ENCODE measurements at places on chromosomes 5 and 9.

- no peak for DNase-seq
Observed at GRCh38 chr9:112663681-112664080, 54.2 kb downstream of the INIP start.

- DNase-seq = no peak
Observed at GRCh38 chr9:19465586-19466279, 56.9 kb downstream of the ACER2 start.

- no peak for DNase-seq
Observed at GRCh38 chr9:5626727-5627634, 1.9 kb upstream of the RIC1 start.

GRCh38 chr5:145221416-145221815 lies 613.7 kb downstream of the PRELID2 start:
- no peak for DNase-seq

DNA sequence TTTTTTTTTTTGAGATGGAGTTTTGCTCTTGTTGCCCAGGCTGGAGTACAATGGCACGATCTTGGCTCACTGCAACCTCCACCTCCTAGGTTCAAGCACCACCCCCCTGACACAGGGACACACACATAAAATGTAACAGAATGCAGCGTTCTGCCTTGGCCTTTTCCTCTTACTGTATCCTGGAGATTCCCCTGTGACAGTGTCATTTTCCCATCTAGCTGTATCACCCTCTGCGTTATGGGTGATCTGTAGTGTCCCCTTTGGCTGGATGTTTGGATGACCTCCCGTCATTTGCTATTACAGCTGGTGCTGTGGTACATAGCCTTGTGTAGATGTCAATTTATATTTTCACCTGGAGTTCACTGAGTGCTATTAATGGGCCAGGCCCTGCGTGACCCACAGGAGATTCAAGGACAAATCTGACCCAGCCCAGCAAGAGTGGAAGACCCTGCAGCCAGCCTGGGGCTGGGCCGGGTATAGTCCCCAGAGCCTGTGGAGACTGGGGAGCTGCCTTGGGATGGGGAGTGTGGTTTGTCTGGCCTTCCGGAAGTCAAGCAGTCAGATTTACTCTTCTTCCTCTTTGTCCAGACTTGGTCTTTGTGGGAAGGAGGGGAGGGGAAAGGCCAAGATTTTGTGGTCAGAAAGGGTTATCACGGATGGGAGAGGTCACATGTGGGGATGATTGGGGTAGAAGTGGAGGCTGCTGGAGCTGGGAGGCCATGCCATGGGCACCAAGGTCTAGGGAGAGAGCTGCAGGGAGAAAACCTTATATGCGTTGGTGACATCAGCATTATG lies 43.6 kb downstream of the ERGIC1 start:
- no peak for DNase-seq

DNA sequence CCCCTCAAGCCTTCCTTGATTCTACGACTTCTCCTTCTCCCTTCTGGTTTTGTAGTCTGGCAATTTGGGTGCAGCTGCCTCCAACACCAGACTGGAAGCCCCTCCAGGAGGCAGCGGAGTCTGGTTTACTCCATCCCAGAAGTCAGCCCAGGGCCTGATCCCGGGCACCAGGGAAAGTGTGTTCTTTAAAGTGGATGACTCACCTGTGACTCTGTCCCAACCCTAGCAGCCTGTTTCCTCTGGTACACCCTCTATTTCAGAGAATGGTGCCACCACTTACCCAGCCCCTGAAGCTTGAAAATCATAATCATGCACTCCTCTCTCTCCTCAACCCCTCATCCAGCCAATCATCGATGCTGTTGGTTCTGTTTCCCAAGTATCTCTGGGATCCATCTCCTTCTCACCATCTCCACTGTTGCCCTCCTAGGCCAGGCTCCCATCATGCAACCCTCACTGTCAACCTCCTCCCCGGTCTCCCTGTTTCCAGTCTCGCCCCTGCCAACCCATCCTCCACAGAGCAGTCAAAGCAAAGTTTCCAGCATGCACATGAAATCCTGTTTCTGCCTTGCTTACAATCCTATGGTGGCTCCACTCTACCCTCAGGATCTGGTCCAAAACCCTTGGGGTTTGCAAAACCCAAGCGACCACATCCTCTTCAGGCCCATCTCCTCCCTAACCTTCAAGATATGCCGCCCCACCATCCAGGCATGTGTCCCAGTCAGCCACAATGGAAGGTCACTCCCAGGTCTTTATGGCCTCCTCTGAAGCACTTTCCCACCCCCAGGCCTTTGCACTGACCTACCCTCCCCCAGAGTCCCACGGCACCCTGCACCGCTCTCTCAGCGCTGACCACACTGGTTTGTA lies 10.5 kb downstream of the LHX6 start:
- no peak for DNase-seq

- DNase-seq = no peak
Observed at GRCh38 chr5:15885156-15885555, 294.4 kb downstream of the MARCHF11 start.

GRCh38 chr5:173670791-173671120 lies 54.3 kb upstream of the BOD1 start:
- DNase-seq = no peak

DNA sequence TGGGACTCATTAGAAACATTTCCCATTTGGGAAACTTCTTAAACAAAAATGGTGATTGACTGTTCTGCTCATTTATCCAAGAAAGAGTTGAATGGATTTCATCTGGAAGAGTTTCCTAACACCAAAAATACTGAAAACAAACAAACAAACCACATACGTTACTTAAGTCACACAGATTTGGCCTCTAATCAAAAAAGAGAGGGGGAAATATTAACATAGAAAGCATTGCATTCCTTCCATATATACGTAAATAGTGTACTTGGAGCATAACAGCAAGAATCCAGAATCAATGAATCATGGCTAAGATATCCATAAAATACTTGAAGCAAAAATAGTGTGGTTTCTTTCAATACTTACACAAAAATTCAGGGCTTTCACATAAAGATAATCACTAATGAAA lies 189.8 kb upstream of the MAP3K1 start:
- no peak for DNase-seq

DNA sequence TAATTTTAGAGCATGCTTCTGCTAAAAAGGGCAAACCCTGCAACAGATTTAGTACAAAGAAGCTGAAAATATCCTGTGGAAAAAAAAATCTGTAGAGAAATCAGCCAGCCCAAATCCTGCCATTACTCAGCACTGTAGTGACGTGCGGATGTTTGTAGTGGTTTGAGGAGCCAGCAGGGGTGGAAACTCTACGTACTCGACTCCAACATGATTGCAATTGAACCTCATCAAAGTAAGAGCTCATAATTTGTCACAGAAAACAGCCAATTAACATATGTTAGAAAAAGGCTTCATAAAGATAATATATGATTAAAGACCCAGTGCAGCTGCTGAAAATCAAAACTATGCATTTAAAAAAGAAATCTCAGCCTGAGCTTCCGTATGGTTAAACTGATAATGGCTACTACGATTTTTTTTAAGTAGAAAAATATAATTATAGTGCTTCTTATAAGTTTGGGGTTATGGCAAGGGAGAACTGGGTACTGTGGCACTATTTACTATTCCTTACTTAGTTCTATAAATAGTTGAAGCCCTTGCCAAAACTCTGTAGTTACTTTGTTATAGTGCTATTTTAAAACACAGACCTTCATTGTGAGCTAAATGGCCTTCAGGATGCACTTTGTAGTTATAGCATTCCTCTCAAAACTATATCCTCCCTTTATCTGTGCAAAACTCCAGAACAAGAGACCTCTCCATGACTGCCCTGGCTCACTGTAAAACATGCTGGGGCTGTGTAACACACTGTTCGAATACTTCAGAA lies 49.4 kb downstream of the MEF2C start:
- DNase-seq = no peak

DNA sequence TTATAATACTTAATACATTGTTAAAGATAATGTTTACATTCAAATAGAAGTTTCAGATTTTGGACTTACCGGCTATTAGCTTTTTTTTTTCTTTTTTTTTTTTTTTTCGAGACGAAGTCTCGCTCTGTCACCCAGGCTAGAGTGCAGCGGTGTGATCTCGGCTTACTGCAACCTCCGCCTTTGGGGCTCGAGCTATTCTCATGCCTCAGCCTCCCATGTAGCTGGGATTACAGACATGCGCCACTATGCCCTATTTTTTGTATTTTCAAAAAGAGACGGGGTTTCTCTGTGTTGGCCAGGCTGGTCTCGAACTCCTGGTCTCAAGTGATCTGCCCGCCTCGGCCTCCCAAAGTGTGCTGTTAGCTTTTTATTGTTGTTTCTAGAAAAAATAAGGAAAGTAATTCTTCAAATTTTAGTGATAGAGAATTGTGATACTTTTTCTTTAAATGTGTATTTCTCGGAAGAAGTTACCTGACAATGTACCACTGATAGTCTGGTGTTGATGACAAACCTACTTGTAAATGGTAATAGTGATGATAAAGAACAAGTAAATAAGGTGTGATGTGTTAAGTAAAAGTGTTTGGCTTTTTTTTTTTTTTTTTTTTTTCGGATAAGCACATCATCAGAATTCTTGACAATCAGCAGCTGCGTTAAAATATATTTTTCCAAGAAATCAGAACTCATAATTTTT lies 2.7 kb downstream of the CDC42SE2 start:
- DNase-seq = peak; percentile 48

DNA sequence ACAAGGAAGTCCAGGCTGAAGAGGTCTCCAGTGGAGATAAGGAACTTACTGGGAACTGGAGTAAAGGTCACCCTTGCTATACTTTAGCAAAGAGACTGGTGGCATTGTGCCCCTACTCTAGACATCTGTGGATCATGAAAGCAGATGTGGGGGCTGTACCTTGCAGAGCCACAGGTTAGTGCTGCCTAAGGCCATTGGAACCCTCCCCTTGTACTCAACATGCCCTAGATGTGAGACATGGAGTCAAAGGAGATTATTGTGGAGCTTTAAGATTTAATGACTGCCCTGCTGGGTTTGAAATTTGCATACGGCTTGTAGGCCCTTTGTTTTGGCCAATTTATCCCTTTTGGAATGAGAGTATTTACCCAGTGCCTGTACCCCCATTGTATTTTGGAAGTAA lies 397.3 kb upstream of the GRIN3A start:
- no peak for DNase-seq

GRCh38 chr9:31323726-31324444 lies 1060.6 kb upstream of the ACO1 start:
- no peak for DNase-seq

- DNase-seq = no peak
Observed at GRCh38 chr5:123262216-123262823, 160.9 kb downstream of the CEP120 start.

GRCh38 chr9:114288193-114289091 lies 34.5 kb upstream of the ORM1 start:
- no peak for DNase-seq

DNA sequence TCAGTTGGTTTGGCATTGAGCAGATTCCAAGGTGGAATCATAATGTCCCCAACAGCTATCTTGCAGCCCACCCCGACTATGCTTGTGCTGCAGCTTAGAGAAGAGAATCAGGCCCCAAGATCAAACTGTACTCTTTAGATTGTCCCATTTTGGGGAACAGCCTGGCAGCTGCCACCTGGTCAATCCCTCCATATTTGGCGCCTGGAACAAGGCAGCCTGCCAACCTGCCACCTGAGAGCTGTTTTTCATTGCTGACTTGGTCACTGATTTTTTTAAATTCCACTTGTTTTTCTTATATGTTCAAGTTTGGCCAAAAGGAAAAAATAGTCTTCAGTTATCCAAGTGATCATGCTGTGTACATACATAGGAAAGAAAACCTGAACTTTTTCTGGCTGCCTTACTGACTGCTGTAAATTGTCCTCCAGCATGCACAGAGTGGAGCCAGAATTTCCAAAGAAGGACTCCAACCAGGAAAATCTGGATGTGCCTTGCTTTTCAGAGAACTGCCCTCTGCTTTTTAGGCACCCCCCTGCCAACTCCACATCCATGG lies 504.2 kb downstream of the ENC1 start:
- DNase-seq = no peak

DNA sequence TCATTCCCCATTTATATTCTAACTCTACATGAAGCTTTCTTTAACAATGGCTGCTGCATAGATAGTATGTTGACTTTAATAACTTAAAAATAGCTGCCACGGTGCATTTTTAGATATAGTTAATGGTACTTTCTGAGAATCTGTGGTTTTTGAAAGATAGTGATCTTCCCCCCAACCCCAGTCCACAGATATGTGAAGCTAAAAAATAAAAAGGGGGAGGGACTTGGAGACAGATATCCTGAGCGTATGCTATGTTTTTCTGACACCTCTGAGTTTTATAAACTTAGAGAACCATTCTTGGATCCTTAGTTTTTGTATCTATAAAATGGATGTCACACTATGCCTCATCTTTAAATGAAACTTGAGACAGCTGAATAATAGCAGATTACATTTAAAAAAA lies 120.5 kb downstream of the SNX18 start:
- no peak for DNase-seq

DNA sequence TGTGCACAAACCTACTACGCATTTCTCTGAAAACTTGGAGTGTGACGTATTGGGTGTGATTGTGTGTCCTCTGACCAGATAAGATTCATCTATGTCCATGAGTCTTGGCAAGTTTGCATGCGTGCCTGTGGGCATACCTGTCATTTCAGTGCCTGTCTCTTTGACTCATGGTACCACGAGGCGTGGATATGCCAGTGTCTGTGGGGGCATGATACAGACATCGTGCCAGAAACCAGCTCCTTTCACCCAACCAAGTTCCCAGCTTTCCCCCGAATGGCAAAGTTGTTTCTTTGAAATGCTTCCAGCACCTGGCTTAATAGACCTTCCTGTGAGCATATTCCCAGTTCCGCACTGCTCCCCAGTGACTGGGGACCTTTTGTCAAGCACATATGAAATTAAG lies 241.9 kb upstream of the MVB12B start:
- no peak for DNase-seq

DNA sequence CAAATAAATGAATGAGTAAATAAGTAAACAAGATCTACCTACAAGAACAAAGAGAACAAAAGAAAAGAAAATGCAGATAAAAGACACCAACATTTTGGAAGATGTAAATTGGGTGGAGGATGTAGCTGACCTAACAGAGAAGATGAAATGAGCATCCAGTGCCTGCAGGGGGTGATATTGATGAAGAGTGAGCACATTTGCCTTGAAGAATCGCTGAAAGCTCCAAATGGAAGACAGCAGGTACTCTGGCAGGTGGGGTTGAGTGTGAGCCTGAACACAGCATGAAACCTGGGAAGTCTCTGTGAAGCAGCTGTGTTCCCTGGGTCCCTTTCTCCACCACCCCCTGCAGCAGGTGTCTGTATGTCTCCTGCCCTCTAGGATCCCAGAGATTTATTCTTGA lies 125.6 kb downstream of the NXNL2 start:
- DNase-seq = no peak

- no peak for DNase-seq
Observed at GRCh38 chr5:60891667-60892066, 47.6 kb upstream of the ELOVL7 start.
